ENCODE measurements at places on chromosomes 16 and 17.

GRCh38 chr17:19873346-19873745, 5.6 kb upstream of the ULK2 start:
- DNase-seq: no peak

- DNase-seq: no peak
Observed at GRCh38 chr17:11797803-11798202, 199.5 kb downstream of the ZNF18 start.

DNA sequence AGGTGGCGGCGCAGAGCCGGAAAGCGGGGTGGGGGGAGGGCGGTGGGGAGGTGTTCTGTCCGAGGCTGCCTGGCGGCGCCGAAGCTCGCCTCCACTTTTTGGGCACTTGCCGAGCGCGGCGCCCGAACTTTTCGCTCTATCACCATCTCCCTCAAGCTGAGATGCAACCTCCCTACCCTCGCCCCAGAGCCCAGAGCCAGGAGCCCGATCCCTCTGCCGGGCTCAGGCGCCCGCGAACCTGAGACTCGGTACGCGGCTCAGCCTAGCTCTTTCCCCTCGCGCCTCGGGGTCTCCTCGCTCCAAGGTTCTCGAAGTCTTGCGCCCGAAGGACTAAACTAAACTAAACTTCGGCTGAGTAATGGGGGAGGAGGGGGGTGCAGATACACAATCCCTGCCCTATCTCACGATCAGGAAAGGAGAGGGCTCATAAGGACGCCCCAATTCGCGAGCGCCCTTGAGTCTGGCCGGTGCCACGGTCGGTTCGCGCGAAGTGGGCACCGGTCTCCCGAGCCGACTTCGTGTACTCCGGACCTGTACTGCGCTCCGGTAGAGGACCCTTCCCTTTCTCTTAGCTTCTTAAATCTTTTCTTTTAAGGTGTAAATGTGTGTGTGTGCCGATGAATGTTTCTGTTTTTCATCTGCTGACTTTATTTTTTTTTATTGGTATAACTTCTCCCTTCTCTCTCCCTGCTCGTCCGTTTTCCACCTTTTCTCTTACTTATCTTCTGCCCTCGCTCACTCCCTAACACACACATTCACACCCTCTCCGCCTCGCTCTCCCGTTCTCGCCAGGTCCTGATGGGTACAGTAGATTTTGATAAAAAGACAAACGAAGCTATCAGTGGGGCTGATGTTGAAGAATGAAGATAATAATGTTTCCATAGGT, 1.9 kb upstream of the SALL1 start:
- DNase-seq: no peak

DNA sequence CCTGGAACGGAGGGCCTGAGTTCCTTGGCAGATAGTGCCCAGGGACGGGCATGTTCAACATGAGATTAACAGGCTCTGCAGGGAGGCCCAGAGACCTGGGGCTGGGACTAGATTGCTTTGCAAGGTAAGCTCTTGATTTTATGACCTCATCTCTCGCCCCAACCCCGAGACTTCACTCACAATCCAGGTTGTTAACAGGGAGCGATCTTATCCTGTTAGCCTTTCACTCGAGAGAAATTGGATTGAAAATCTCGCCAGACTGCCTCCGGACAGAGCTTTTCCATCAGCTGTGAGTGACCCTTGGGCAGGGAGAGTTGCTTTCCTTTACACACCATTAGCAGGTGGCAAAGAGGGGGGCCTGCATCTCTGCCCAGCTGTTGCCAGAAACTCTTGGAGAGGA, 521.7 kb upstream of the EEF2KMT start:
- no peak for DNase-seq

- DNase-seq: no peak
Observed at GRCh38 chr16:82833378-82833993, 206.7 kb downstream of the CDH13 start.

DNA sequence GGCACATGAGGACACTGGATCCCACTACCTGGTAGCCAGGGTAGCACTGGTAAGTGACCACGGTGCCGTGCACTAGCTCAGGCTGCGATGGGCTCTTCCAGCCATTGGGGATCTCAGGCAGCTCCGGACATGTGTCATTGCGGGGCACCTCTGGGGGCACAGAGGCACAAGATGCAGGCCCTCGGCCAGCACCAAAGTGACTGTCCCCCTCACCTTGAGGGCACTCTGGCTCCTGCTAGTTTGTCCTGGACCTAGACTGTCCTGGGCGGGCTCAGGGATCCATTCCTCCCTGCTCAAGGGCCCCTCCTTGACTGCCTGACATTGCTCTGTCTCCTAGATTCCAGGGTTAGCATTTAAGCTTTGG, 6.7 kb upstream of the PHF12 start:
- no peak for DNase-seq

GRCh38 chr16:30401768-30402425, 5.5 kb upstream of the ZNF771 start:
- DNase-seq: no peak

DNA sequence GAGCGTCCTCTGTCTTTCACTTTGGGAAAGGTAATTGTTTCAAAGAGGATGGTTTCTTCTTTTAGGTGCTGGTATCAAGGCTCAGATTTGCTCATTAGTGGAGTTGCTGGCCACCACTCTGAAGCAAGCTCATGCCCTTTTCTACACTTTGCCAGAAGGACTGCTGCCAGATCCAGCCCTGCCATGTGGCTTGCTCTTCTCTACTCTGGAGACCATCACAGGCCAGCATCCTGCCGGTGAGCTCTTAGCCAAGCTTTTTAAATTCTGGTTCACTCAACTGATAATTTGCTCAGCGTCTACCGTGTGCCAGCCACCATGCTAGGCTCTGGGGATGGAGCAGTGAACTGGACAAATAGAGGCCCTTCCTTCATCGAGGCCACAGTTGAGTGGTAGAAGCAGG, 4.3 kb downstream of the COG1 start:
- no peak for DNase-seq

- DNase-seq: no peak
Observed at GRCh38 chr16:31286421-31287032, 26.8 kb downstream of the ITGAM start.

GRCh38 chr17:3888343-3889171, 4.3 kb downstream of the CAMKK1 start:
- DNase-seq: no peak

- no peak for DNase-seq
Observed at GRCh38 chr16:13344001-13344400, 442.6 kb downstream of the SHISA9 start.

- DNase-seq: no peak
Observed at GRCh38 chr16:86051368-86052114, 152.6 kb downstream of the IRF8 start.
